Adrenal gland (tissue), 19 donors: ENCODE measurements at places on chromosomes 3 and 15. TPM values are rescaled to one million over a fixed set of nuclear protein-coding genes. Genes with fewer than 3 reads are reported as not detected.

The ASB14 gene
- total RNA-seq = not detected

The TP63 gene
- 0.54 TPM for total RNA-seq

The ZIC4 gene
- not detected for total RNA-seq

The NRROS gene
- 1.1 TPM for total RNA-seq

The KLHL40 gene
- total RNA-seq = not detected

The C2CD4A gene
- 0.11 TPM for total RNA-seq

The RPUSD2 gene
- total RNA-seq = 16.8 TPM

The MESP1 gene
- total RNA-seq = 4.4 TPM

The KIF7 gene
- total RNA-seq = 5.6 TPM

The KBTBD12 gene
- total RNA-seq = 0.33 TPM

The DNASE1L3 gene
- total RNA-seq = 53.1 TPM

The GP9 gene
- total RNA-seq = not detected

The LSAMP gene
- 14.9 TPM for total RNA-seq

The RNF111 gene
- 30.6 TPM for total RNA-seq

The TMEM158 gene
- total RNA-seq = 26.3 TPM

The ZIC1 gene
- total RNA-seq = not detected

DNA sequence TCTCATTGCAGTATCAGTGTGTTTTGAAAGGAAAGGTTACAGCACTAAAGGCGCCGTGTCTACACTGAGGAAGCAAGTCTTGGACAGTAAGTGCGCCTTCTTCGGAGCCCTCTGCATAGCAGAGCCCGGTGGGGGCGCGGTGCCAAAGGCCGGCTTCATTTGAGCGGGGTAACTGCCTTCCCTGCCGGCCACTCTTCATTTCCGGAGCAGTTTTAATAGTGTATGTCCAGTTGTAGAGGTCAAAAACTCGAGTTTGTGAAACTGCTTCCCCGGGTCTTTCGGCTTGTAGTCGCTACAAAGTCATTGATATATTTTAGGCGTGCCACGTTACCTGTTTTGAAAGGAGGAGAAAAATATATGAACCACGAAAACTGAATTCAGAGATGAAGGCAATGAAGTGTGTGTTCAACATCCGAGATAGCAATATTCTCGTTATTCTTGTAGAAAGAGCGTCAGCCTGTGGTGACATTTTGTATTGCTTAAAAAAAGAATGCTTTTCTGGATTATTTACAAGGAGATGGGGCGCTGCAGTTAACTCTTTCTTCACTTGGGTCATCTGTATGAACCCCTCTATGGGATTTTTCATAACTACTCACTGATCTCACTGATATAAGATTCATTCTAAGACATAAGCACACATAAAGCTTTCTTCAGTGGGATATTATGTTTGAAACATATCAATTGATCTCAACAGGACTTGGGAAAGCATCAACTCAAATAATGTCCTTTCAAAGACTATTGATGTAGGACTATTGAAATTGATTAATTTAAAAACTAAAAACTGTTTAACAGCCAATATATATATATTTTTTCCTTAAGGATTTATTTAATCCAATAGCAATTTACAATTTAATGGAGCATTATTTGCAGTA, 3.0 kb downstream of the ALCAM start:
- H3K4me3 ChIP-seq = peak overlapping the region; percentile 83
- H3K36me3 ChIP-seq = no peaks in the 10 kb centered on the region
- H3K27me3 ChIP-seq = no peaks in the 10 kb centered on the region
- peak; percentile 74 for DNase-seq
- H3K4me1 ChIP-seq = peaks cover 9% of the 10 kb centered on the region

- H3K4me3 ChIP-seq = no peak overlapping the region
- no peak for DNase-seq
- no peaks in the 10 kb centered on the region for H3K27me3 ChIP-seq
- H3K36me3 ChIP-seq = no peaks in the 10 kb centered on the region
- no peak overlapping the region for H3K27ac ChIP-seq
These were observed 107.8 kb upstream of the CNTN3 start for GRCh38 chr3:74722211-74722610.

DNA sequence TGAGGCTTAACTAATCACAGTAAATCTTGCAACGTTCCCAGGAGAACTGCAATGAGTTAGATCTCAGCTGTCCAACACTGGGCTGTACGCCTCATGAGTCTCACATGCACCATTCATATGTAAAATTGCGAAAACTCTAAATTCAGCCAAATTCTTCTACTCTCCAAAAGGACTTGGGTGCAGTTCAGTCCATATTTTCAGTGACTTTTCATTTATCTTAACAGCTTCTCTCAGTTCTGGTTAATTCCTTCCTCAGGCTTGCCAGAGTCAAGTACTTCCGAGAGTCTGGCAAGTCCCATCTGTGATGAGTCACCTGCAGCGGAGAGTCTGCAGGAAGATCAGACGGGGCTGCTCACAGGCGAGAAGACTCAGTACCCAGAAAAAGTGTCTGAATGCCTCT, 11.5 kb downstream of the CCDC80 start:
- H3K27me3 ChIP-seq = no peaks in the 10 kb centered on the region
- H3K27ac ChIP-seq = no peak overlapping the region
- H3K4me3 ChIP-seq = no peak overlapping the region
- H3K4me1 ChIP-seq = no peaks in the 10 kb centered on the region
- peak; percentile 81 for DNase-seq

GRCh38 chr15:76982756-76983155, 12.2 kb upstream of the PSTPIP1 start:
- H3K4me3 ChIP-seq = no peak overlapping the region
- H3K36me3 ChIP-seq = no peaks in the 10 kb centered on the region
- H3K27me3 ChIP-seq = peaks cover 3% of the 10 kb centered on the region
- no peak overlapping the region for H3K27ac ChIP-seq
- no peaks in the 10 kb centered on the region for H3K4me1 ChIP-seq
- no peak for DNase-seq

GRCh38 chr3:10945683-10946287, 46.8 kb upstream of the SLC6A1 start:
- H3K27me3 ChIP-seq = peaks cover 9% of the 10 kb centered on the region
- no peak overlapping the region for H3K4me3 ChIP-seq
- no peak overlapping the region for H3K27ac ChIP-seq

DNA sequence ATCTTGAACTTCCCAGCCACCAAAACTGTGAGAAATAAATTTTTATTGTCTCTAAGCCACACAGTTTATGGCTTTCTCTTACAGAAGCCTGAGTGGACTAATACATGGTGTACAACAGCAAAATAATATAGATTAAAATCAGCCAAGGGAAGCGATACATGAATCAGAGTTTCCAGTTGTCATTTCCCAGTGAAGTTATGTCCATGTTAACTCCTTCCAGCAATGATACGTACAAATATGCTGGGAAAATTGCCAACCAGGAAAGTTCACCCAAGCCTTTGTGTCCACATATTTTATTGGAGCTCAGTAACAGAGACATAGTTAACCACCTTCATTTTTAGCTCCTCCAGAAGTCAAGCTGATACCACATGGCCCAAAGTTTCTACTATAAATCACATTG, 280.9 kb upstream of the KCNMB2 start:
- no peaks in the 10 kb centered on the region for H3K36me3 ChIP-seq
- H3K27ac ChIP-seq = no peak overlapping the region
- H3K4me1 ChIP-seq = no peaks in the 10 kb centered on the region
- no peaks in the 10 kb centered on the region for H3K27me3 ChIP-seq
- no peak overlapping the region for H3K4me3 ChIP-seq

- no peak overlapping the region for H3K27ac ChIP-seq
- H3K4me3 ChIP-seq = no peak overlapping the region
- H3K27me3 ChIP-seq = no peaks in the 10 kb centered on the region
- H3K4me1 ChIP-seq = peaks cover 14% of the 10 kb centered on the region
- DNase-seq = peak; percentile 60
These were observed 44.6 kb upstream of the IL20RB start for GRCh38 chr3:136913168-136913567.

- H3K27me3 ChIP-seq = no peaks in the 10 kb centered on the region
- no peak overlapping the region for H3K27ac ChIP-seq
- H3K36me3 ChIP-seq = no peaks in the 10 kb centered on the region
- H3K4me3 ChIP-seq = no peak overlapping the region
These were observed 60.0 kb upstream of the IL12A start for GRCh38 chr3:159928666-159929065.

DNA sequence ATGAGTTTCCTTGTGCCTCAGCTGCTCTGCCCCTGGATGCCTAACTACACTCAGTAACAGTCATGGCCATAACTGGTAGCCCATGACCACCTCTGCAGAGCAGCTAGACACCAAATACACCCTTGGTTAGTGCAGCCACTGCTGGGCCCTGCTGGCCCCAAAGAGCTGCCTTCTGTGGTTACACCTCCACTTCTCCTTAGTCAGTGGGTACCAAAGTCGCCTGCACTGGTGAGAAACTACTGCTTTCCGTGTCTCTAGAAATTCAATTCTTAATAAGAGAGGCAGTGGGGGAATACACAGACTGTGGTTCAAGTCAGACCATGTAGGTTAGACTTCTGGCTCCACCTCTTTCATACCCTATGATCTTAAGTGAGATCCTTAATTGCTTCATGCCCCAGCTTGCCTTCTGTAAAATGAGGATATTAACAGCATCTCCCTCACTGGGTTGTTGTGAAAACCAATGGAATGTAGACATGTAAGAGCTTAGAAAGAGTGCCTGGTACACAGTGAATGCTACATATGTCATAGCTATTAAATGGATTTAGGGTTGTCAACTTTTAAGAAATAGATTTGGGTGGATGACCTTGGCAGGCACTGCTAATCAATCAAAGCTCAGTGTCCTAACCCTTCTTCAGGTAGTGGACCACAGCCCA, 18.2 kb downstream of the HEG1 start:
- DNase-seq = no peak
- H3K4me3 ChIP-seq = no peak overlapping the region
- no peaks in the 10 kb centered on the region for H3K36me3 ChIP-seq
- no peak overlapping the region for H3K27ac ChIP-seq
- H3K4me1 ChIP-seq = peaks cover 4% of the 10 kb centered on the region

GRCh38 chr15:86558686-86559085, 479.0 kb downstream of the AGBL1 start:
- H3K4me1 ChIP-seq = no peaks in the 10 kb centered on the region
- no peak overlapping the region for H3K4me3 ChIP-seq
- no peak for DNase-seq
- H3K27me3 ChIP-seq = no peaks in the 10 kb centered on the region
- no peaks in the 10 kb centered on the region for H3K36me3 ChIP-seq

- no peak overlapping the region for H3K27ac ChIP-seq
- H3K36me3 ChIP-seq = no peaks in the 10 kb centered on the region
- no peak for DNase-seq
- H3K4me3 ChIP-seq = no peak overlapping the region
- H3K4me1 ChIP-seq = no peaks in the 10 kb centered on the region
These were observed 179.1 kb downstream of the AKAP13 start for GRCh38 chr15:85559530-85559929.

DNA sequence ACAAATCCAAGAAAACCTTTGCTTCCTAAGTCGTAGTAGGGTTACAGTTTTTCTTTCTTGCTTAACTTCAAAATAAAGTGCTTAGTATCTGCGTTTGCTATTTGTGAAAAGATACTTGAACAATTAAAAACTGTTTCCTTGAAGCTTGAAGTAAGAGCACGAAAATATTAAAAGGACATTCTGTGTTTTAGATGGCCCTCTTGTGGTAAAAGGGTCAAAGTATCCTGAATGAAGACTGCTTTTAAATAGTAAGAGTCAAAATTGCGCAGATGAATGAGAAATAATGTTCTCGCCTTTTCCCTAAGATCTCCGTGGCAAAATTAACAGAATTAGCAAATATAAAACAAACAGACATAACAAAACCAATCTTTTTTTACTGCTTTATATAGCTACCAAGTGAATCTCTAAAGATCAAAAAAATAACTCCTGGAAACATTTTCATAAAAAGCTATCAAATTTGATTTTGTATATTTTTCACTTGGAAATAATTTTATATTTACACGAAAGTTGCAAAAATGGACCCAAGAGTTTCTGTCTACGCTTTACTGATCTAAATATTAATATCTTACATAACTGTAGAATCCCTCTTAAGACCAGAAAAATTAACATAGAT, 175.4 kb downstream of the MBNL1 start:
- peaks cover 6% of the 10 kb centered on the region for H3K36me3 ChIP-seq

GRCh38 chr15:31457631-31458526, 131.2 kb downstream of the KLF13 start:
- H3K4me1 ChIP-seq = no peaks in the 10 kb centered on the region
- no peak overlapping the region for H3K4me3 ChIP-seq
- H3K36me3 ChIP-seq = no peaks in the 10 kb centered on the region
- no peak overlapping the region for H3K27ac ChIP-seq

DNA sequence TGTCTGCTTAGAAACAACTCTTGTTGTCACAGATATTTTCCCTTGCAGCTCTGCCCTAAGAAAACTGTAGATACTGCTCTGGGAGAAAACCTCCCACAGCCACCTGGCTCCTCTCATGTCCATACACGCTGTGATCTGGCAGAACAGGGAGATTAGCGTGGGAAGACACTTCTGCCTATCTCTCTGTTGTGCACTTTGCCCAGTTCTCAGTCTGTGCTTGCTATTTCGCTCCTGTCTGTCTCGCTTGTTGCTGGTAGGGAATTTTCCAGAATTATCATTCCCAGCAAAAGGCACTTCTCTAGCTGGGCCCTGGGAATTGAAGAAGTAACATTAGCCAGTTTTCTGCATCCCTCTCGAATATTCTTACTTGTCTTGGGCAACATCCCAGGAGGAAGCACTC, 8.1 kb upstream of the GATM start:
- no peak for DNase-seq
- no peaks in the 10 kb centered on the region for H3K36me3 ChIP-seq
- H3K4me3 ChIP-seq = no peak overlapping the region
- H3K27ac ChIP-seq = no peak overlapping the region

GRCh38 chr3:50551054-50551659, 16.4 kb downstream of the C3orf18 start:
- no peak overlapping the region for H3K4me3 ChIP-seq
- no peak overlapping the region for H3K27ac ChIP-seq
- H3K36me3 ChIP-seq = no peaks in the 10 kb centered on the region
- peaks cover 4% of the 10 kb centered on the region for H3K27me3 ChIP-seq

GRCh38 chr15:78162038-78162437, 12.9 kb downstream of the IDH3A start:
- H3K4me3 ChIP-seq = no peak overlapping the region
- no peak overlapping the region for H3K27ac ChIP-seq
- no peak for DNase-seq
- peaks cover 86% of the 10 kb centered on the region for H3K36me3 ChIP-seq

DNA sequence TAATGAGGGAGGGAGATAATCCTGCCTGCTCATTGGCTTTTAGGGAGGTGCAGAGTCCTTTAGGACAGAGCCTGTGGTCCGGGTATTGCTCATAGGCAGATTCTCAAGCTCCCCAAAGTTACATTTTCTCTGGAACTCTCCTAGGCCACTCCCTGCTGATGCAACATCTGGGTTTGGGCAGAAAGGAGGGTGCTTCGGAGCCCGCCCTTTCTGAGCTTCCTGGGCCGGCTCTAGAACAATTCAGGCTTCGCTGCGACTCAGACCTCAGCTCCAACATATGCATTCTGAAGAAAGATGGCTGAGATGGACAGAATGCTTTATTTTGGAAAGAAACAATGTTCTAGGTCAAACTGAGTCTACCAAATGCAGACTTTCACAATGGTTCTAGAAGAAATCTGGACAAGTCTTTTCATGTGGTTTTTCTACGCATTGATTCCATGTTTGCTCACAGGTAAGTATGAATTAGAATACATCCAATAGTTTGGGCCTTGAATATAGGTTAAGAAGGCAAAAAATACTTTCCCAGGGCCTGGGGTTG, at the start of gene IL20RB:
Gene IL20RB (plus strand): TSS at position 233 of the 538 bp plus-strand sequence. CDS start 131 bp downstream, at position 364.
- no peaks in the 10 kb centered on the region for H3K36me3 ChIP-seq
- H3K4me1 ChIP-seq = no peaks in the 10 kb centered on the region
- no peak within 1 kb of the TSS for H3K27ac ChIP-seq
- no peaks in the 10 kb centered on the region for H3K27me3 ChIP-seq

GRCh38 chr15:95624100-95624499, 706.4 kb upstream of the NR2F2 start:
- H3K36me3 ChIP-seq = no peaks in the 10 kb centered on the region
- H3K27me3 ChIP-seq = no peaks in the 10 kb centered on the region
- H3K4me1 ChIP-seq = no peaks in the 10 kb centered on the region

GRCh38 chr3:5298453-5298852, 110.9 kb downstream of the EDEM1 start:
- H3K27ac ChIP-seq = no peak overlapping the region
- H3K4me3 ChIP-seq = no peak overlapping the region
- DNase-seq = no peak
- H3K4me1 ChIP-seq = no peaks in the 10 kb centered on the region
